Stimulated activated CD4-positive, alpha-beta T cell treated with anti-CD3 and anti-CD28 coated beads, TNF-alpha, amount 100 ng/mL, for 1 hour (primary cell): ENCODE measurements at places on chromosomes 12 and 14.

DNA sequence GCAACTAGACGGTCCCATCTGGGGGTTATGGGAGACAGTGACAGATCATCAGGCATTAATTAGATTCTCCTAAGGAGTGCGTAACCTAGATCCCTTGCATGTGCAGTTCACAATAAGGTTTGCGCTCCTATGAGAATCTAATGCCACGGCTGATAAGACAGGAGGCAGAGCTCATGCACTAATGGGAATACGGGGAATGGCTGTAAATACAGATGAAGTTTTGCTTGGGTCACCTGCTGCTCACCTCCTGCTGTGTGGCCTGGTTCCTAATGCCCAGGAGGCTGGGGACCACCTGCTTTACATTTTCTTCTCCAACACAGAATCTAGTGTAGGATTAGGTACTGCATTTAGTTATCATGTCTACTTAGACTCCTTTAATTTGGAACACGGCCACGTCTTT lies 49.7 kb upstream of the SAV1 start:
- DNase-seq = no peak

DNA sequence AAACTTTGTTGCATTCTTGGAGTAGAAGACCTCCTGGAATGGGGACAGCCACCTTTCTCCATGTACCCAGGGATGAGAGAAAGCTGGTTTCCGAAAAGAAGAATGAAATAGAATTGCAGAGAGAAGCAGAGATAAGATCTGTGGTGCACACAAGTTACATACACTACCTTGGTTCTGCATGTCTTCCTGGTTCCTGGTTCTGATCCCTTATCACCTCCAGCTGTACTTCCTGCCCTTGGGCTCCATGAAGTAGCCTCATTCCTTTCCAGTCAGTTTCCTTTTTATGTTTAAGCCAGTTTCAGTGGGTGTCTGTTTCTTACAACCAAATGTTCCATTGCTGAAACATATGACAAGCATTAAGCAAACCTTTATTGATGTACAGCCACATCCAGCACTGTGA lies 69.3 kb downstream of the FBXW8 start:
- no peak for DNase-seq

- no peak for DNase-seq
Observed at GRCh38 chr12:96769400-96769799, 137.7 kb upstream of the NEDD1 start.

DNA sequence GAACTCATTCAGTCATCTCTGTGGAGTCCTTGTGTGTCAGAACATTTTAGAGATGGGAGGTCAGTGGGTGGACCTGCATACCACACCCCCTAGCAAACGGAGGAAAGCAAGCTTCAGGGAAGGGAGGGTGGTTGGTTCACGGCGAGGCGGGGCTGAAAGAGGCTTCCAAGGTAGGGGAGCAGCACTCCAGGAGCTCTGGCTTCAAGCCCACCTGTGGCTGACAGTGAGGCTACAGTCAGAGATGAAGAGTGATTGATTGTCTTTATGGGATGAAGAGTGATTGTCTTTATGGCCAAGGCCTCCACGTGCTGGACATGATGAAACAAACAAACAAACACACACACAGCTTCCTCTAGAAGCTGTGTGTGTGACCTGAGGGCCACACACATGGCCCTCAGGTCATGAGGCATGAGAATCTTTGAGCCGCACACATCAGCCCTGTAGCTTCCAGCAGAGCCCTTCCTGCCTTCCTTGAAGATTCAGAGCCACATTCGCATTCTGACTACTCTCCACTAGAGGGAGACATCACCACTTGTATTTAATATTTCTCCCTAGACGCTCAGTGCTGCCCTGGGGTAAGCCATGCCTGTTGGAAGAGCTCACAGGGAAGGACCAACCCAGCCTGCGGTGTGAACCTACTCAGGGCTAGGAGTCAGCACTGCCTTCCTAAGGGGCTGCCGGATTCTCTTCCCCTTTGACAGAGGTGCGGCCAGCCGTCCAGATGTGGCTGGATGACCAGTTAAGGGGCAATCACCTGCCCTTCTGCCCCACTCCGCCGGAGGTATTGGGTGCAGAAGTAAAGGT lies 54.4 kb upstream of the KCNA1 start:
- DNase-seq = no peak

- no peak for DNase-seq
Observed at GRCh38 chr12:54251667-54252284, 28.1 kb downstream of the CBX5 start.

DNA sequence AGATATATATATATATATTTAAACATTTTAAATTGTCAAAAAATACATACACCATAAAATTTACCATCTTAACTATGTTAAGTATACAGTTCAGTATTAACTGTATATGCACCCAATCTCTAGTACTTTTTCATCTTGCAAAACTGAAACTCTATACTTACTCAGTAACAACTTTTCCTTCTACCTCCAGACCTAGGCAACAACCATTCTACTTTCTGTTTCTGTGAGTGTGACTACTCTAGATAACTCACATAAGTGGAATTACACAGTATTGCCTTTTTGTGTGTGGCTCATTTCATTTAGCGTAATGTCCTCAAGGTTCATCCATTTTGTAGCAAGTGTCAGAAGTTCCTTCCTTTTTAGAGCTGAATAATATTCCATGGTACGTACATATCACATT lies 8.2 kb downstream of the FAM234B start:
- no peak for DNase-seq

DNA sequence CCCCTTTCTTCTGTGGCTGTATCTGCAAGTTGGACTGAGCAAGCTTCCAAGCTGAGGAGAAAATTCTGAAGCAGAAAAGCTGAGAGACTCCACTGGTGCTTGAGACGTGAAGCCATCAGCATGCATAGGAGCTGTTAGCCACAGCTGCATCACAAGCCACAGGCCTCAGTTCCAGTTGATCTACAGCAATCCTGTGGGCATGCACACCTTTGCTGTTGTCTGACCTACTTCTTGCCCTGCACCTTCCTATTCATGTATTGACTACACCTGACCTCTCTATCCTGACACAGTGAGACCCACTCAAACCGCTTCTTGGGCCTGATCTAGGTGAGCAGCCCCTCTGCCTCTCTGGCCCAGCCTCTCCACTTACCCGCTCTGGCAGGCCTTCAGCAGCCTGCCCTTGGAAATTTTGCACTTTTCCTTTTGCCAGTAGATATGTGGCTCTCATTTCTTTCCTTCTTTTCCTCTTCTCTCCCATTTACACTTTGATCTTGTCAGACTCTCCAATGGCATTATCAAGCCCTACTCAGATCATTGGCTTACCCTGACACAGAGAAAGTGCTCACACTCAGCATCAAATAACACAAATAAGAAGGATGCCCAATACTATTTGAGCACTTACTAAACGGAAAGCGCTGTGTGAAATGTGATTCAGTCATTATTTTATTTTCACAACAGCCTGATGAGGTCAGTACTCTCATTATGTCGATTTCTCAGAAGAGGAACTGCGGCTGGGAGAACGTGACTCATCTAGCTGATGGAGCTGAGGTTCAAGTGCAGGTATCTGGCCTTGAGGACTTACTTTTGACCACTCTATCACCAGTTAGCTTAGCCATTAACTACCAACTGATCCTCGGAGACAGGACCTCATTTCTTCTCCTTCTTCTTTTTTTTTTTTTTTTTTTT lies 21.9 kb upstream of the PTGR2 start:
- no peak for DNase-seq

DNA sequence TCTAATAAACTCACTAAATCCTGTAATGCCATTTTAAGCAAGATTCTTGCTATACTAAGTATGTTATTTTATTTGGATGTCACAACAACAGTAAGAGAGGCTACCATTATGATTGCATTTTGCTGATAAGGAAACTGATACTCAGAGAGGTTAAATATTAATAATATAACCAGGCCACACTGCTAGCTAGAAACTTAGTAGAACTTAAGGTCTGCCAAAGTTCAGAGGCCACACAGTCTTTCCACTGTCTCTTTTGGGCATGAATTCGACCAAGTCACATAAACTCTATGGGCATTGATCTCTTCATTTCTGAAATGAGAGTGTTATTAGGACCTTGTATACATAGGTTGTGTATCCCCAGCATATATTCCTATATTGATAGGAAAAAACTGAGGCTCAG lies 147.9 kb downstream of the SYNE2 start:
- no peak for DNase-seq

DNA sequence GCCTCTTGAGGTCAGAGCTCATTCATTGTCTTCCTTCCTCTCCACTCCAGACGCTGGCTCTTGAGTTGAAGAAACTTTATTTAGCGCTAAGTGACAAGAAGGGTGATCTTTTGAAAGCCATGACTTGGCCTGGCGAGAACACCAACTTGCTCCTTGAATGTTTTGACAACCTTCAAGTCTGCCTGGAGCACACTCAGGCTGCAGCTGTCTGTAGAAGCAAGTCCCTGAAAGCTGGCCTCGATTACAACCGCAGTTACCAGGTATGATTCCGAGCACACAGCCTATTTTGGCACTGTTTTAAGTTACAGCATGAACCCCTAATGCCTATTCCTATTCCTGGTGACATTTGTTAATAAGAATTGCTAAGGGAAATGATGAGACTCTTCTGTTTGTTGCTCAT lies 167.6 kb downstream of the ESR2 start:
- no peak for DNase-seq

DNA sequence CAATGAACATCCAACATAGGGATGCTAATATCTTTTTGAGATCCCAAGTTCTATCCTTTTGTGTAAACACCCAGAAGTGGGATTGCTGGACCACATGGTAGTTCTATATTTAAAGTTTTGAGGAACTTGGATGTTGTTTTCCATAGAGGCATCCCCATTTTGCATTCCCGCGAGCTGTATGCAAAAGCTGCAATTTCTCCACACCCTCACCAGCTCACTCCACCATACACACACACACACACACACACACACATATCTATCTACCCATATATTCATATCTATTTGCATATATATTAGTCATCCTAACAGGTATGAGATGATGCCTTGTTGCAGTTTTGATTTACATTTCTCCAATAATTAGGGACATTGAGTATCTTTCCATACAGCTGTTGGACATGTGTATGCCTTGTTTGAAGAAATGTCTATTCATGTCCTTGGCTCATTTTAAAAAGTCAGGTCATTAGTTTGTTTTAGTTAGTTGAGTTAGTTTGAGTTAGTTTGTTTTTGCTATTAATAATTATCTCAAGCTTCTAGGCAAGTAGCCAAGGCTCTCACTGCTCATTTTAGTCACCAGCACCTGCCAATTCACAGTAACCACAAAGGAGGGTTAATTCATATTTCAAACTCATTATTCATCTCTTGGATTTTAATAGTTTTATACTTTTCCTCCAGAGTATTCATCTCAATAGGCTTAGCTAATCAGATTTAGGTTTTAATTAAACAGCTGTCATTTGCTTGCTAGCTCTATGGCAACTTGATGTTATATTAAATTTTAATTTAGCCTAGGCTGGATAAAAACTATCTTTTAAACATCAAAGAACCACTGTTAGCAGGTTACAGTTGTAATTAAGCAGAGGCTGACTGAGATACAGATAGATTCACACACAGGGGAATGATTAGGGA lies 1435.9 kb upstream of the TMEM132C start:
- DNase-seq = no peak

- no peak for DNase-seq
Observed at GRCh38 chr14:20341646-20342045, 1.8 kb upstream of the PARP2 start.

- DNase-seq = no peak
Observed at GRCh38 chr14:105094193-105094907, 29.1 kb upstream of the GPR132 start.

DNA sequence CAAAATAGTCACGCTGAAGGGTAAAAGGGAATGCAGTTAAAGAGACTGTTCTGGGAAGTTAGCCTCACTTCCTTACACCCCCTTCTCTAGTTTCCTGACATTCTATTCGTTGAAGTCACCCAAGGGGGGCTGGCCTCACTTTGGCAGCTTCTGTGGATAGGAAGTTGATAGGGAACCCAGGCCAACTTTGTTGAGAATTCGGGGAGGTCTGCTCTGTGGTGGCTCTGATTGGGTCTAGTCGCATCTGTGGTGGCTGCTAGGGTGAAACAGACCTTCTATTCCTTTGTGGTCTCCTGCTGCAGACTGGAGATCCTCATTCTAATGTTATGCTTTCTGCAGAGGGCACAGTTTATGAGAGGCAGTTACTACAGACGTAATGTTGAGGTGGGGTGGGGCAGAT lies 28.8 kb upstream of the GZMB start:
- no peak for DNase-seq

GRCh38 chr14:49553892-49554291 lies 32.3 kb downstream of the RPS29 start:
- no peak for DNase-seq

DNA sequence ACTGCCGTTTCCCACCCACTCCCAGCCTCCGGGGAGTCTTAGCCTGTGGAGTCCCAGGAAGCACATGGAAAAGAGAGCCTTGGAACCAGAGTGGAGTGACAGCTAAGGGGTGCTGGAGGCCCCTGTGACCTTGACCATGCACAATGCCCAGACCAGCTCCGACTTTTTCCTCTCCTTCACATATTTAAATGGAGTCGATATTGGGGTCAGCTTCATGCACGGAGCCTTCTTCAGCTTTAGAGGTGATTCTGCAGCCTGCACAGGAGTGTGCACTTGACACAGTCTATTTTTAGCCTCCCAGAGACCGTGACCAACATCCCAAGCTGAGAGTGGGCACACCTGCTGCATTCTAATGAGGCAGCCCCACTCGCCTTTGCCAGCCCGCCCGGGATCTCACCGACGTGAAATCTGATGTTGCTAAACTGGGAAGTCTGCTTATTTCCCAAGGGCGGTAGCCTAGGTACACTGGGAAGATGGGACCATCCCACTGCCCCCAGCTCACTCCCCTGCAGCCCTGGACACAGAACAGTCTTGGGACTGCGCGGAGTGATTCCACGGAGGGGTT lies 47.5 kb downstream of the PRMT8 start:
- no peak for DNase-seq

GRCh38 chr12:127809275-127809674 lies 457.7 kb upstream of the TMEM132C start:
- DNase-seq = no peak

DNA sequence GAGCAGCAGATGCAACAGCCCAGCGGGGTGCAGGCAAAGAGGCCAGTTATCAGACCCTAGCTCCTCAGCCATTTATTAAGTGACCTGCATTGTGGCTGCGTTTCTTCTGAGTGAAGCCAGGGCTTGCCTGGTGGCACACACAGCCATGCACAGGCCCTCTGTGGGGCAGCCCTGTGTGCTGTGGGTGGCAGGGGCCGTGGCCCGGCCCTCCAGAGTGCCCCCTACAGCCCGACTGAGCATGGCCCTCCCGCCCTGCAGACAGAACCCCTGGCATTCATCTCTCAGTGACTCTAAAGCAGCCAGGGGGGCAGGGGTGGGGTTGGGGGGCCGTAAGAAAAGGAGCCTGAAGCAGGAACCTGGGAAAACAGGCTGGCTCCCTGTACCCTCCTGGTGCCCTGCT lies 226.0 kb upstream of the PWP1 start:
- no peak for DNase-seq

- DNase-seq = no peak
Observed at GRCh38 chr12:57893431-57894353, 47.2 kb upstream of the CTDSP2 start.
